ENCODE measurements at places on chromosomes 1 and 21.

GRCh38 chr1:203271962-203272632 is 33.2 kb upstream of the BTG2 start:
- H3K27me3 ChIP-seq = peaks cover 3% of the 10 kb centered on the region
- no peak overlapping the region for H3K4me3 ChIP-seq
- H3K27ac ChIP-seq = no peak overlapping the region
- peaks cover 66% of the 10 kb centered on the region for H3K4me1 ChIP-seq

DNA sequence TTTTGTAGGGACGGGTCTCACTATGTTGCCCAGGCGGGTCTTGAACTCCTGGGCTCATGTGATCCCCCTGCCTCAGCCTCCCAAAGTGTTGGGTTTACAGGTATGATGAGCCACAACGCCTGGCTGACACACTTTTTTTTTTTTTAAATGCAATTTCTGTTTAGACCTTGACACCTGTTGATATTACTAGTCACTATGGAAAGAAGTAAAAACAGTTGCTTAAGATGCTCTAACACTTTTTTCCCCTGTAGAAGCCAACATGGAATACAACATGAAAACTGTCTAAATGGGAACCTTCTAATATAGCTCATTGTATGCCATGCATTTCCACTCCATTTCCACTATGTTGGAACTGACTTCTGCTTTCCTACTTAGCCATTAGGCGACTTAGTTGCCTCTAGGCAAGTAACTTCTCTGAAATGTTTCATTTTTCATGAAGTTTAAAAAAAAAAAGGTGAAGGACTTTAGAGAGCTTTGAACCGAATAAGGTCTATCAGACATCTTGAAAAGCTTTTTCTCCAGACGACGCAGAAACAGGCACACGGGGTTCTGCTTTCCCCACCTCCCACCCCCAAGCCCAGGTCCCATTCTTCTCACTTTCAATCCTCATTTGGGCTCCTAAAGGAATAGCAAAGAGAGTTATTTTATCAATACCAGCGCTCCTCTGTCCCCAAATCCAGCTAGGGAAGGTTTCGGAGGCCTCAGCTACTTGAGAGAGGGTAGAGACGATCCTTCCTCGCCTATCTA is 648 bp upstream of the DR1 start:
- peak overlapping the region; percentile 87 for H3K4me3 ChIP-seq
- peak overlapping the region; percentile 98 for H3K27ac ChIP-seq
- no peaks in the 10 kb centered on the region for H3K27me3 ChIP-seq
- DNase-seq = peak; percentile 64
- no peaks in the 10 kb centered on the region for H3K4me1 ChIP-seq

DNA sequence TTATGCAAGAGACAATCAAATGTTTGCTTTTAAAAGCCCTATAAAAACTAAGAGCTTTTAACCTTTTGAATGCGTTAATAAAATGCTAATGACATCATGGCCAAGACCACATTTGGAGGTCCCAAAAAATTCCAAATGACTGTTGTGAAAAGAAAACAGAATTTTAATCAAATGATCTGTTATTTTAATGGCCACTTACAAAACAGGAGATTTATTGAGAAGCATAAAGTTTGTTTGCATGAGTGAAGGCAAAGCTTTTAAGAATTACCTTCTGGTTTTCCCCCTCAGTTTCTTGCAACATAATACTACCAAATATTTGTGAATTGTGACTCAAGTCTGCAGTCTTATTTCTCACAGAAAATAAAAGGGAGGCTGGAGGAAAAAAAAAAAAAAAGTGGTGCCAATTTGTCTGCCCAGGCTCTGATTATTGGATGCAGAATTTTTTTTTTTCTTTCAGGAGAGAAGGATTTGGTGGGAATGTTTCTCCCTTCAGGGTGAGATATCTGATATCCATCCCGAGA is 60.7 kb downstream of the GORAB start:
- no peak for DNase-seq
- no peak overlapping the region for H3K4me3 ChIP-seq
- no peak overlapping the region for H3K27ac ChIP-seq
- H3K4me1 ChIP-seq = peaks cover 8% of the 10 kb centered on the region

- H3K4me1 ChIP-seq = no peaks in the 10 kb centered on the region
- peaks cover 7% of the 10 kb centered on the region for H3K27me3 ChIP-seq
- no peak overlapping the region for H3K4me3 ChIP-seq
- H3K36me3 ChIP-seq = no peaks in the 10 kb centered on the region
These were observed 7.7 kb downstream of the IFNLR1 start for GRCh38 chr1:24179251-24179840.

GRCh38 chr21:45655124-45655523 is 11.6 kb downstream of the PCBP3 start:
- peaks cover under 1% of the 10 kb centered on the region for H3K27me3 ChIP-seq
- DNase-seq = no peak
- no peaks in the 10 kb centered on the region for H3K36me3 ChIP-seq
- H3K4me3 ChIP-seq = no peak overlapping the region
- H3K27ac ChIP-seq = no peak overlapping the region

GRCh38 chr1:36094621-36095061 is 5.9 kb downstream of the ADPRS start:
- H3K36me3 ChIP-seq = peaks cover 55% of the 10 kb centered on the region
- no peak overlapping the region for H3K4me3 ChIP-seq
- DNase-seq = no peak
- H3K4me1 ChIP-seq = peaks cover 20% of the 10 kb centered on the region
- H3K27ac ChIP-seq = no peak overlapping the region
- no peaks in the 10 kb centered on the region for H3K27me3 ChIP-seq

DNA sequence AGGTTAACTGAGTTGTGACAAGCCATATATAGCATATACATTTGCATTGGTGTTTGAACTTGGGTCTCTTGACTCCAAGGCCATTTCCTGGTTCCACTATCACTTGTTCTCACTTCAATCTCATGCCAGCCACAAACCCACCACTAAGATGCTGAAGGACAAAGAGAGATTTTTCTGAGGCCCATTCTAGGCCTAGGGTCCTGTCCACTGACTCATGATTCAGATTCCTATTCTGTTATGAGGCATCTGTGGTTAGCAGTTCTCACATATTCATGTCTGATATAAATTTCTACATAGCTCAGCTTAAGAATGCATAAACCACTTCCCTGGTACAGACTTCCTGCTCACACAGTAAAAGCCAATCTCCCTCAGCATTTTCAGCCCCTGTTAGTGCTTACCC is 326.1 kb upstream of the BEND5 start:
- DNase-seq = no peak
- H3K27ac ChIP-seq = no peak overlapping the region
- no peak overlapping the region for H3K4me3 ChIP-seq
- no peaks in the 10 kb centered on the region for H3K36me3 ChIP-seq
